ENCODE measurements at places on chromosomes 11 and 22.

DNA sequence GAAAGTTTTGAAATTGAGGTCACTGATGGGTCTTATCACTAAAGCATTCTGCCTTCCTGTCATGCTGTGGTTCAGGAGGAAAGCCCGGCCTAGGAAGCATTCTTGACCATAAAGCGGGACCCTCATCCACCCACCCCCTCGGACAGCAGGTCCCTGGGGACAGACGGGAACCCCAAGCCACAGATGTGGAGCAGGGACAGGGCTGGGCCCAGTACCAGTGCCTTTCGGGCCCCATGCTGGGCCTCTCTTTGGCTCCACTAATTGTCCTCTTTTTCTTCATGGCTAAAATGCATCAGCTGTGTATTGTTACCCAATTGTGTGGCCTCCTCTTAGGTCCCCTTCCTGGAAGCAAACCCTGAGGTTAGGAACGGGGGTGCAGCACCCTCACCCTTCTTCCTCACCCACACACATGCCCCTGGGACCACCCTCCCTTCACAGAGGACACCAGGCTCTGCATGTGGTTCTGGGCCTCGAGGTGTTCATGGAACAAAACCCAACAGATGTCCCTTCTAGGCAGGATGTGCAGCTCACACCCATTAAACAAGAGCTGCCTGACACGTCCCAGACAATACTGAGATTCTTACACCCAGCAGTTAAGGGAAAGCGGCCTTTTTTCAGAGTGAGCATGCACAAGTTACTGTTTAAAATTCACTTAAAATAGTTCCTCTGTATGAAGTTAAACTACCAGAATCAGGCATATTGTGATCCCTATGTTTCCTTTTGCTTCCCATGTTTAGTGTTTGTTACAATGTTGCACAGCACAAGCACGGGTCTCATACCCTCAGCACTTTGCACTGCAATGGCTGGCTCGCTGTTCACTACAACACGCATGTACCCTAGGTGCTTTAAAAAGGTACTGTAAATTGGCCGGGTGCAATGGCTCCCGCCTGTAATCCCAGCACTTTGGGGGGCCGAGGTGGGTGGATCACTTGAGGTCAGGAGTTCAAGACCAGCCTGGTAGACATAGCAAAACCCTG is 807.6 kb downstream of the BRD1 start:
- DNase-seq, result no peak

- no peak for DNase-seq
Measured at GRCh38 chr11:67230406-67230805, 35.9 kb upstream of the GRK2 start.

DNA sequence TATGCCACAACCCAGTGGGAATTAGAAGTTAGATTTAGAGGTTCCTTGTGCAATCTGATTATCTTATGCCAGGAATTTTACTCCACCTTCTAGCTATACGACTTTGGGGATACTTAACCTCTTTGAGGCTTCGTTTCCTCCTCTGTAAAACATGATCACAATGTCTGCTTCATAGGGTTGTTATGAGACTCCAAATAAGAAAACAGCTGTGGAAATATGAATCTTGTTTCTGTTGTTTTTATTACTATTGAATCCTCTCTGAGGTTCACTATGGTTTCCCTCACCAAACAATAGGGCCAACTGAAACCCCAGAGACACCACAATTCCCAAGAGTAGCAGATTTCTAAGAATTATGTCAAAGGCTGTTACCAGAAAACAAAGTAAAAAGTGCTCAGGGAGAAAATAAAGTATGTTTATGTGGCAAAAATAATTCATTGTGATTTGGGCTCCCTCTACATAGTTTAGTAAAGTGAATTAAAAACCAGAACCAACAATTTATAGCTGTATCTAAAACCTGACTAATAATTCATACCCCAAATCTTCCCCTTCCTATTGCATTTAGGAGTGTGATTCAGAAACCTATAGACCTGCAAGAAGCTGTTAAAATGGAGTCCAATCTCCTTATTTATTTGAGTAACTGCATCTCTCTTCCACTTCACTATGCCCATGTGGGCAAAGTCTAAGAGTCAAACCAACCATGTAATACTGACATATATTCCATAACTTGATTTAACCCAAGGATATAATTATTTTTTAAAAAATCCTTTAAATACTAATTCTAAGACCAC is 38.4 kb downstream of the AMBRA1 start:
- DNase-seq, result no peak

GRCh38 chr22:50243685-50244419 is 971 bp downstream of the TUBGCP6 start:
- DNase-seq, result no peak

GRCh38 chr11:57391539-57391938 is 1.1 kb upstream of the PRG2 start:
- DNase-seq, result no peak

DNA sequence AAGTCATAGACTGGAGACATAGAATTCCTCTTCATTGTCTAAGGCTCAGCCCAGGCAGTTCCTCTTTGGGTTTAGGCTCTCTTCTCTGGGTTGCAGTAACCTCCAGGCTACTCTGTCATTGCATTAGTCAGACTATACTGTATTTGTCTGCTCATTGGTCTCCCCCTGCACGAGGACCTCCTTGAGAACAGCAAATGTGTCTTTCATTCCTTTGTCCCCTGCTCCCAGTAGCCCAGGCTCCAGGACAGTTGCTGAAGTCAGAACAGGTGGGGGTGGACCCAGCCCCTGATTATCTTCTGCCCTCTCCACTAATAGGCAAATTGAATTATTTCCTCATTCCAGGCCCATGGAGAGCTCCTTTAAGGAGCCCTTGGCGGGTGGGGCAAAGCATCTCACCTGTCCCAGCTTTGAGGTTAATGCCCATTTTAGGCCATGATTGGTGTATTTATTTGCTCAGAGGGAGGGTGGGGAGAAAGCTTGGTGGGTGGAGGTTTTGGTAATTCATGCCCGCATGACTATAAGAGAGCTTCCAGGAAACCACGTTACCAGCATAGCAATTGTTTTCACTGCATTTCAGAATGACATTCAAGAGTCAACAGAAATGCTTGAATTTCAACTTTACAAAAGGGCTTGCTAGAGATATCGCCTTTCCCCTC is 40.9 kb downstream of the NAV2 start:
- DNase-seq, result peak; percentile 82

GRCh38 chr11:64759722-64760719 is at the start of gene PYGM:
TSS of gene PYGM (minus strand) at chr11:64759974. CDS start at chr11:64759898, 76 bp downstream.
- DNase-seq, result no peak

GRCh38 chr22:17400305-17400704 is 31.0 kb downstream of the CECR2 start:
- peak; percentile 40 for DNase-seq

GRCh38 chr11:116865696-116866095 is 28.3 kb upstream of the APOA1 start:
- no peak for DNase-seq

GRCh38 chr22:38846412-38846811 is 2.6 kb upstream of the NPTXR start:
- DNase-seq, result no peak

DNA sequence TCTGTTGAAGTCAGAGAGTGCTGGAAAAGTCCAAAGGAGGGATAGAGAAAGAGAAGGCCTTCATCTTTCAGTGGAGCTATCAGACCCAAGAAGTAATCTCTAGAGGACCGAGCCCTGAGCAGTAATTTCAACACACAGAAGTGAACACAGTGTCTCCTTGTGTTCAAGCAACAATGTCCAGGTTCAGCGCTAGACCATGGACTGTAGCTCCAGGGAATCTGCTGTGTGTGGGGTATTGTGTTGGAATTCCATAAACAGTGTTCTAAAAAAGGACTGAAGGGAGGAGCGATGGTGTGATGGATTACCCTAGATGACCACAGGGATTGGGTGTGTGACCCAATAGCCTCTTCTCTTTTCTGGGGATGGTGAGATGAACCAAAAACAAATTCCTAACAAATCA is 165.9 kb downstream of the BLID start:
- no peak for DNase-seq

- DNase-seq, result no peak
Measured at GRCh38 chr11:120169981-120170698, 32.2 kb upstream of the TRIM29 start.

DNA sequence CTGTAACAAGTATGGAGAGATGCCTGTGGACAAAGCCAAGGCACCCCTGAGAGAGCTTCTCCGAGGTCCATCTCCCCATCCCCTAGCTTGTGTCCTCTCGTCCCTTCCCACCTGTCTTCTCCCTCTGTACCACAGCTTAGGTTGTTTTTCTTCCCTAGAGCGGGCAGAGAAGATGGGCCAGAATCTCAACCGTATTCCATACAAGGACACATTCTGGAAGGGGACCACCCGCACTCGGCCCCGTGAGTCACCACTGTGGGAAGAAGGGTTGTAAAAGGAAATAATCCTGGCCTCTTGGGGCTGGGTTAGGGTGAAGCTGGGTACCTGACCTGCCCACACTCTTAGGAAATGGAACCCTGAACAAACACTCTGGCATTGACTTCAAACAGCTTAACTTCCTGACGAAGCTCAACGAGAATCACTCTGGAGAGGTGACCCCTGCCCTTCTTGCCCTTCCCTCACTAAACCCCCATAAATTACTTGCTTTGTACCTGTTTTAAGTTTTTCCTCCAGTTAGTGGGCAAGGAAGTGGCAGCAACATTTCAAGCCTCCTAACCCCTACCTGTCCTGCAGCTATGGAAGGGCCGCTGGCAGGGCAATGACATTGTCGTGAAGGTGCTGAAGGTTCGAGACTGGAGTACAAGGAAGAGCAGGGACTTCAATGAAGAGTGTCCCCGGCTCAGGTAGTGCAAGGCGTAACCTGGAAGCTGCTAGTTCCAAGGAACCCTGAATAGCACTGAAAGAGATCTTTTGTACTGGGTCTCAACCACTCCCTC is 3.1 kb downstream of the TAF10 start:
- no peak for DNase-seq

DNA sequence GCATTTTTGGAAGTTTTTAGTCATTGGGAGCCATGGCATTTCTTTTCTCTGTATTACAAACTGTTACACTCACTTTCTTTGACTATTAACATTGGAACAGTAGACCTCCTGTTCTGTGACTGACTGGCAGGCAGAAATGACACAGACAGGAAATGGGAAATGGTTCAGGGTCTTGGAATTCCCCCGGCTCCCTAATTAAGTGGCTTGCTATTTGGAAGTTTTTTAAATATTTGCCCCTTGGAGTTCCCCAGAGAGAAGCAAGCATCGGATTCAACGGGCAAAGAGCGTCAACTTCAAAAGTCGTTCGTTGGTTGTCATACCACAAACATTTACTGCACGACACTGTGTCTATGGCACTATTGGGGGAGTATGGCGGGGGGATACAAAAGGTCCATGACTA is 1.1 kb upstream of the BIRC2 start:
- no peak for DNase-seq

DNA sequence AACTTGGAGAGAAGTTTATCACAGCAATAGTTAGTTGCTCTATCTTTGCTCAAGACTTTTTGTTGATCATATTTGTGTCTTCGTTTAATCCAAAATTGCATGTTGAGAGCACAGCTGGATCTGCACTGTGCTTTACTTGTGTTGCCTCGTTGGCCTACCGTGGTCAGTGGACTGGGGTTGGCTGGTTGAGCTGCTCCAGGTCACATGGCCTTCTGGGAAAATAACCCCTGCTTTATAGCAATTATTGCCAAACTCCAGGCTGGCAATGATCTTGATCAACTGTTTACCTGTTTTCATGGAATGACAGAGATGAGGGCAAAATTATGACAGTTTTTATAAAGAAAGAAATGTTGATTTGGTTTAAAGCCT is 5.7 kb upstream of the PLET1 start:
- DNase-seq, result no peak

- no peak for DNase-seq
Measured at GRCh38 chr11:102239911-102240310, 77.4 kb upstream of the BIRC3 start.

DNA sequence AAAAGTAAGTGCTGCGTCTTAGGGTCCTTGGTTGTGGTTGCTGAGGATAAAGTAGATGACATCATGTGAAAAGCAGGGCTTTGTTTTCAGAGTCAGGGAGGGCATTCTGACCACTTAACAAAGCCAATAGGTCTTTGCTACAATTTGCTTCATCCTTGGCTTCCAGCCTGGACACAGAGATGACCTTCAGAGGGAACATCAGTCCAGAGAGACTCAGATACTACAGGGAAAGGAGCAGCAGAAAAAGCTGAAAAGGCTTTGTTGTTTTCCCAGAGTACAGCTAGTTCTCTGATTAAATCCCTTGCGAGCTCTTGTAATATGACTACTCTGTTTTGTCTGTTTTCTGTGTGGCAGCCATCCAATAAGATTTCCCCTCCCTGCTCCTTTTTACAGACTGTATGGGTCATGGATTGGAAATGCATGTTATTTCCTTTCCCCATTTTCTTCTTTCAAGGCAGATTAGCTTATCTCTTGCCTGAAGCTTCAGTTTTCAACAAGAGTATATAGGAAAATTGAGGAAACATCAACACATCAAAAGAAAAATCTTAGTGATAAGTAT is 31.9 kb downstream of the ATG13 start:
- no peak for DNase-seq

DNA sequence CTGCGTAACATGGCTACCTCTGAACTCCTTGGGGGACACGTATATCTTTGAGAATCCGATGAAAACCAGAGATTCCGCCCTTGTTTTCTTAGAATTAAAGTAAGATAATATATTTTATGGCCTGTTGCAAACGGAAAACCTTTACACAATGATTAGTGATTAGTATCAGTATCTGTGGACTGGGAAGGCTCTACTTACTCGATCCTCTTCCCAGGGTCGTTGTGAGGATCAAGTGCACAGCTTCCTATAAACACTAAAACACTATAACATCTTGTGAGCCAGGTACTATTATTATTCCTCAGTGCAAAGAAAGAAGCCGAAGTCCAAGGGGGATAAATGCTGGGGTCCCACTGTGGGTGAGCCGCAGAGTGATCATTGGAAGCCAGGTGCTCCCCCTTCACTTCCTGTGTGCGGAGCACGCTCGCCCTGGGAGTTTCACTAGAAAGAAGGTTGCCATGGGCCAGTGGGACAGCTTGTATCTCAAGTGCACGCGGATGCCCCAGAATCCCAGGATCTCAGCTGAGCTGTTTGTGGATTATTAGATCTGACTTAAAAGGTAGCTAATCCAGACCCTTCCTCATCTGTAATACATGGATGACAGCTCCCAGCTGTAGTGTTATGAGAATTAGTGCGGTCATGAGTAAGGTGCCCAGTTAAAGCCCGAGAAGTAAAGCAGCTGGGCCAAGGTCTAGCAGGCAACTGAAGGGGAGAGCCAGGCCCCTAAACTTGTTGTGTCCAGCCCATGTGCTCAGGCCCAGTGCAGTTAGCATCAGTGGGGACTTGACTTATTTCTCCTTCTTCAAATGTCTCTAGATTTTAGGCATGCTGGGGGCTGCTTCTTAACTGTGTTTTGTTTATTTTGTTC is 839 bp downstream of the CBY1 start:
- DNase-seq, result no peak

- no peak for DNase-seq
Measured at GRCh38 chr11:60776167-60776566, 9.0 kb upstream of the MS4A10 start.

DNA sequence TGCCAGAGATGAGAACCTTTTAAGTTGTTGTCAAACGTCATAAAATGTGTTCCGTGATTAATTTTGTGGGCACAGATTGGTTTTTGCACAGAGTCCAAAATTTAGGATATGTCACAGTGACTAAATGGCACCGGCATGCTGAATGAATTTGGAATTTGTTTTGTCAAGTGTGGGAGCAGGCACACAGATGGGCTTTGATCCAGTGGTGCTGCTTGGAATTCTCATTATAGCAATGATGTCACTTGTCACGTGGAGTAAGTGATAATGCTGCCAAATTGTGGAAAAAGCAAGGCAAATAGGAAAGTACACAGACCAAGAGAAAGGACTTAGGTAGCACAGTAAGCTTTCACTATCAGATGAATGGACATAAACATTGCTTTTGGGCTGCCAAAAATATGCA is 8.0 kb upstream of the LIN7C start:
- DNase-seq, result no peak

- DNase-seq, result peak; percentile 75
Measured at GRCh38 chr11:12288212-12288930, 89.0 kb upstream of the PARVA start.
